Activated CD8-positive, alpha-beta T cell treated with anti-CD3 and anti-CD28 coated beads for 36 hours (primary cell): ENCODE measurements at places on chromosomes 1 and 21. TPM values are rescaled to one million over a fixed set of nuclear protein-coding genes. Genes with fewer than 3 reads are reported as not detected.

TAS1R1 gene
- total RNA-seq: not detected

DNA sequence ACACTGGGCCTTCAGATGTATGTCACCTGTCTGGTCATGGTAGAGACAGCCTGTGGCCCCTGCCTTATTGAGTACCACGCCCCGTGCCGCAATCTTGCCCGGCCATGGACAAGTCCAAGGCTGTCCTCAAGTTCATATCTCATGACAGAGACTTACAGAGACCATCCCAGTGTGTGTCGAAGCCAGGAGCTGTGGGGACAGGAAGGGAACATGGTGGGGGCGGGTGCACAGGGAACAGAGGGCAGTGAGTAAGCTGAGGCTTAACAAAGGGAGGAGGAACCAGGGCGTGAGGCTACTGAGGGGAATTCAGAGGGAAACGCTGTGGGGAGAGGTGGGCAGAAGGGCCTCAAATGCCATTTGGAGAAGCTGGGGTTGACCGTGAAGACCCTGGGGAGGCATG is 75.8 kb downstream of the ALPL start:
- no peaks in the 10 kb centered on the region for H3K4me1 ChIP-seq
- peaks cover 9% of the 10 kb centered on the region for H3K27me3 ChIP-seq
- DNase-seq: no peak
- no peak overlapping the region for H3K27ac ChIP-seq

- peak overlapping the region; percentile 98 for H3K27ac ChIP-seq
- DNase-seq: no peak
- peaks cover 70% of the 10 kb centered on the region for H3K36me3 ChIP-seq
- peaks cover 37% of the 10 kb centered on the region for H3K4me1 ChIP-seq
Observed at GRCh38 chr1:101240041-101240430, 3.2 kb downstream of the S1PR1 start.

DNA sequence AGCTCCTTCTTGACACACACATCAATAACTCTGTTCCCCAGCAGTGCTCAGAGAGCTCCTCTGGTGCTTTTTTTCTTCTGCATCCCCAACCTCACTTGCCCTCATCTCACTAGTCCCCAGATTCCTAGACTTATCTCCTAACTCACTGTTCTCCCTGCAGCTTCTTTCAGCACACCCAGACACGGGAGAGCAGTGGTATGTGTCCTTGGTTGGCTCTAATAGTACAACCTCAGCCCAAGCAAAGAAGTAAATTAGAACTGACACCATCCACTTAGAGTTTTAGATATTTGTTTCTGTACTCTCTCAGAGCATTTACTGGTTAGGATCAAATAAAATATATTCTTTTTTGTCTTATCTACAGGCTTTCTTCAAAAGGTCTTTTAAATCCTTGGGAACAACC is 201.4 kb upstream of the SNX7 start:
- no peaks in the 10 kb centered on the region for H3K36me3 ChIP-seq
- no peak for DNase-seq
- no peaks in the 10 kb centered on the region for H3K4me1 ChIP-seq
- H3K27ac ChIP-seq: no peak overlapping the region
- H3K27me3 ChIP-seq: no peaks in the 10 kb centered on the region

DNA sequence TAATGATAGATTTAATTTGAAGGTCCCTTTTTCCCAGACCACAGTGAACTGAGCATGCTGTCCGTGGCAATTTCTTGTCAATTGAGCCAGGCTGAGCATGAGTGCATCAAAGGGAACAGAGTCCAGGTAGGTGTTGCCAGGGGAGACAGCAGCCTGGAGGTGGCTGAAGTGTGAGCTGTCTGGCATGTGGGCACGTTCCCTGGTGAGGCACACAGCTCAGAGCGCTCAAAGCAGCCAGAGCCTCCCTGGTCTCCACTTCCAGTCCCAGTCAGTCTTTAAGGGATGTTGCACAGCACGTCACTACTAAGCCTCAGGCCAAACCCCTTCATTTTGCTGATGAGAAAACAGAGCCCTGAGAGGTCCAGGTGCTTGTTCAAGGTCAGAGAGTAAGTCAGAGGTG is 251.4 kb downstream of the MATN1 start:
- H3K4me3 ChIP-seq: no peak overlapping the region
- no peaks in the 10 kb centered on the region for H3K36me3 ChIP-seq
- no peak for DNase-seq

DNA sequence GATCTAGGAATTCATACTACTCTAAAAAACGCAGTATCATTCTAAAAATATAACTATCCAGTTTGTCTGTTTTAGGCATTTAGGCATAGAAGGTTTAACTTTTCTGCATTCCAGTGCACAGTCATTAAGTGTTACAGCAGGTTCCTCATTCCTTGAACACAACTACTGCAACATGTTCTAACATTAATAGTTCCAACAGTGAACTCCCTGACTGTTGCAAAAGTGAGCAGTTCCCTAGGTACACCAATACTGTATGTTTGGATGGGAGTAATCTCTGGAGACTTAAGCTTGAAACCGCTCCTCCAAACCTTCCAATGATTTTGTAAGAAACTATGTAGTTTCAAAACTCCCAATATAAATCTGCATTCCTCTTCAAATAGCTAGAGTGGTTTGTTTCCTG is 46.2 kb downstream of the UCHL5 start:
- H3K27ac ChIP-seq: no peak overlapping the region
- no peaks in the 10 kb centered on the region for H3K27me3 ChIP-seq
- no peak for DNase-seq
- H3K36me3 ChIP-seq: peaks cover 8% of the 10 kb centered on the region

GRCh38 chr1:158180741-158181576 is at the start of gene CD1D:
TSS of gene CD1D (plus strand) at chr1:158180895. CDS start at chr1:158181102, 207 bp downstream.
- H3K27ac ChIP-seq: no peak within 1 kb of the TSS
- peak within 1 kb of the TSS; percentile 69 for H3K4me3 ChIP-seq
- peak; percentile 12 for DNase-seq
- H3K36me3 ChIP-seq: no peaks in the 10 kb centered on the region

DNA sequence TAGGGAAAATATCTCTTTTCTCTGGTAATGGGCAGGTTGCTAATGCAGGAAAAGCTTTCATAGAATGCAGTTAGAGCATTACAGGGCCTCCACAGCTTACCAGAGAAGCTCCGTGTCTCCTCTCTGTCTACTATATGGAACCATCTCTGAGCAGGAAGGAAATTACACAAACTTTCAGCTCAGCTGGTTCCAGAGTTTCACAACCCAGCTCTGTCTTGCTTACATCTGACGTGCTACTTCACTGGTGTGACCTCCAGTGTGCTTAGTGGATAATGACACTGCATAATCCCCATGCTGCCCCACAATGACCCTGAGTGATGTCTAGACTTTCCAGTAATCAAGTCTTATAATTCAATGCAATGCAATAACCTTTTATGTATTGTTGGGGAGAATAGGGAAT is 4.3 kb upstream of the FGGY start:
- H3K27ac ChIP-seq: no peak overlapping the region
- peaks cover 23% of the 10 kb centered on the region for H3K4me1 ChIP-seq
- no peak for DNase-seq
- no peak overlapping the region for H3K4me3 ChIP-seq

DNA sequence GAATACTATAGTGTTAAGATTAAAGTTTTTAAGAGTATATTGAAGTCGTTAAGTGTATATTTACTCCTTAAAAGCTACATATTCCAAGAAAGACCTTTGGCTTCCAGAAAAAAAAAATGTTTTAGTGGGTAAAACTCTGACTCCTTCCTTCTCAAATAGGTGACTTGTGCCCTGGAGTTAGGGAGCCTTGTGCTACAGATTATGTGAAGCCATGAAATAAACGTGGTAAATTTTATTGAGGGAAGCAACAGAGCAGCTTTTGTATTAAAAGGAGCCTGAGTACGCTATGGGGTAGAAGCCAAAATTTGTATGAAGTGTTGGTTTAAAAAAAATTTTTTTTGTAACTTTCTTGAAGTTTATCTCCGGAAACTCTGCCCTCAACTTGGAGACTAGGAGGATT is 994 bp downstream of the RO60 start:
- no peaks in the 10 kb centered on the region for H3K27me3 ChIP-seq
- H3K27ac ChIP-seq: peak overlapping the region; percentile 82
- H3K4me1 ChIP-seq: peaks cover 52% of the 10 kb centered on the region
- peak overlapping the region; percentile 94 for H3K4me3 ChIP-seq

- DNase-seq: peak; percentile 87
- H3K27ac ChIP-seq: peak overlapping the region; percentile 76
- H3K4me3 ChIP-seq: peak overlapping the region; percentile 15
- peaks cover 85% of the 10 kb centered on the region for H3K4me1 ChIP-seq
- no peaks in the 10 kb centered on the region for H3K36me3 ChIP-seq
Observed at GRCh38 chr1:206703661-206704060, 19.0 kb downstream of the MAPKAPK2 start.

DNA sequence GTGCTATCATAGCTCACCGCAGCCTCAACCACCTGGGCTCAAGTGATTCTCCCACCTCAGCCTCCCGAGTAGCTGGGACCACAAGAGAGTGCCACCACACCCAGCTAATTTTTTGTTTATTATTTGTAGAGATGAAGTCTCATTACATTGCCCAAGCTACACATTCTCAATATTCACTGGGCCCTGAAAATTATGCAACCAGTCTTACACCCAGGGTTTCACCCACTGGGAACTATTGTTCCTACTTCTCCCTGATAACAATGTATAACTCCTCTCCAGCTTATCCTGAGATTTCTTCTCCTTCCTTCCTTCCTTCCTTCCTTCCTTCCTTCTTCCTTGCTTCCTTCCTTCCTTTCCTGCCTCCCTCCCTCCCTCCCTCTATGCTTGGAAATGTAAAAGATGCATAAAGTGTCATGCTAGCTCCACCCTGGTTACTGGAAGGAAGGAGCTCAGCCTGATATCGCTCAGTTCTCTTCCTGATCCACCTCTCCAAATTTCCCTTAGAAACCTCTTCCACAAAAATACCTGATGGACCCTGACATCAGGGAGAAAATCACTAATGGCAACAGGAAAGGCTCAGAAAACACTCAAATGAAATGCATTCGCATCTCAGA is 11.2 kb upstream of the VSIG8 start:
- DNase-seq: no peak
- no peak overlapping the region for H3K27ac ChIP-seq
- H3K36me3 ChIP-seq: no peaks in the 10 kb centered on the region
